Activated naive CD4-positive, alpha-beta T cell treated with anti-CD3 and anti-CD28 coated beads for 36 hours (primary cell): ENCODE measurements at places on chromosomes 6 and 20. TPM values are rescaled to one million over a fixed set of nuclear protein-coding genes. Genes with fewer than 3 reads are reported as not detected.

Gene PRSS16
- total RNA-seq = 1.3 TPM

Gene ELOVL4
- total RNA-seq = 0.54 TPM

Gene DUSP15
- not detected for total RNA-seq

Gene PGC
- not detected for total RNA-seq
